ENCODE measurements at places on chromosomes 2 and 18.

GRCh38 chr2:184923751-184924150 is 325.4 kb downstream of the ZNF804A start:
- DNase-seq = no peak

GRCh38 chr18:35605686-35606417 is 24.3 kb downstream of the GALNT1 start:
- DNase-seq = no peak

- DNase-seq = no peak
Measured at GRCh38 chr2:239787538-239788050, 237.5 kb downstream of the NDUFA10 start.

GRCh38 chr2:169983506-169983905 is 156.3 kb downstream of the UBR3 start:
- DNase-seq = no peak

- DNase-seq = no peak
Measured at GRCh38 chr2:239399433-239399920, 1.3 kb downstream of the HDAC4 start.

DNA sequence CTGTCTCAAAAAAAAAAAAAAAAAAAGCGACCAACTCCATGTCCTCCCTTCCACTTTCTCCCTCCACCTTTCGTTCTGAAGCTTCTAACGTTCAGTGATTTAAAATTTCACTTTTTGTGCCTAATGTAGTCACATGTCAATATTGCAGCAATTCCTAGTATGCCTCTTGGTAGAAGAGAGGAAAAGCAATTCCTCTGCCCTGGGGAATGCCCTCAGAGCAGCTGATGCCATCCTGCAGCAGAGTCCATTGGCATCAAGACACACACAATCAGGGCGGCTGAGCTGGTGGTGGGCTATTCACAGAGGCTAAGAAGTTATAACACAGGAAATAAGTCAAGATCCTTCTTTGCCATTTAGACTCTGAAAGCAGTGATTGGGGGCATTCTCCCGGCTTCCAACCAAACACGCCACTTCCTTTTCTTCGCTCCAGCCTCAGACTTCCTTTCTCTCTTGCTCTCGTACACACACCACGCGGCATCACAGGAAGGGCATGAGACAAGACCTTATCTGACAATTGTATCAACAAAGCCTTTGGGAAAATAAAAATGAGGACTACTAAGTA is 71.9 kb downstream of the MOGAT1 start:
- no peak for DNase-seq

DNA sequence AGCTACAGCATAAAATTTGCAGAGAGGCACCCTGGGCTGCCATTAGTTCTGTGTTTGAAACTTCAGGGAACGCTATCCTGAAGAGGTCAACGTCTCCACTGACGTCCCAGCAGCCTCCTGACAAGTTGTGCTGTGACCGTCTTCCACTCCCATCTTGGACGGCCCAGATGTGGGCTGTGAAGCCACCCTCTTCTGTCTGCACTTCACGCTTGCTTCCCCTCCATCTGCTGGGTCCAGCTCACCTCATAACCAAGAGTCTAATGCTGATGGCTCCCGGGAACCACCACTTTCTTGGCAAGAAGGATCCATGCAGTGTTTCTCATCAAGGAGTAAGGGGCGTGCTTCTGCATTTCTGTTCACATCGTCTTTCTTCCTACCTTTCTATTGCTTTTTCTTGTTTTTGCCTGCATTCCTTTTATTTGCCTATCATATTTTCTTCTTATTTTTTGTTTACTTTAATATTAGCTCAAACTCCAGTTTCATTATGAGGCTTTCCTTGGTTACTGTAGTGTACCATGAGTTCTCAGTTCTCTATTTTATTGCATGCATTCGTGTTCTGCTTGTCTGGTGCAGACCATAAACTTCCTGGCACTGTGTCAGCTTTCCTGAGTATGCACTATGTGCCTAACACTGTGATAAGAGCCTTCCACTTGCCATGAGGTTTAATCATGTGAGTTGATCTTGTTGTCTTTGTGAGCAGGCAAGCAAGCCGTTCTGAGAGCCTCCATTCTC is 631.8 kb upstream of the RAB6C start:
- no peak for DNase-seq

DNA sequence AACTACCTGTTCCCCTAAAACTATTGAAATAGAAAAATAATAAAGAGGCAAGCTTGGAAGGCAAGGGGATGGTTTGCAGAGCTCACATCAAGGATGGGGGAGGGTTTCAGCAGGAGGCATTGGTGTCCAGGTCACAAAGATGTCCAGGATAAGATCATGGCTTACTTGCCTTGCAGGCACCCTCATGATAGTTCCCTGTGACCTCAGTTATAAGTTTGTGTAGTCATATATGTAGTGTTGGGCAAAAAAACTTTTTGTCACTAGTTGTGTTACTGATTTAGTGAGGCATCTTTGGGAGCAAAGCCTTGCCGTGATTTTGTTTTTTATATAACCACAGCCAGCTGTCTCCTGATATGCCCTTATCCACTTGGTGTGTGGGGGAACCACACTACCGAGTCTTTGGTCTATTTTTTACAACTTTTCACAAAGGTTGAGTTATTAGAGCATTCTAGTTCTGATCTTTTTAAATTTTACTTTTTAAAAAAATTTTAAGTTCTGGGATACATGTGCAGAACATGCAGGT is 53.3 kb downstream of the IL1R2 start:
- DNase-seq = no peak

DNA sequence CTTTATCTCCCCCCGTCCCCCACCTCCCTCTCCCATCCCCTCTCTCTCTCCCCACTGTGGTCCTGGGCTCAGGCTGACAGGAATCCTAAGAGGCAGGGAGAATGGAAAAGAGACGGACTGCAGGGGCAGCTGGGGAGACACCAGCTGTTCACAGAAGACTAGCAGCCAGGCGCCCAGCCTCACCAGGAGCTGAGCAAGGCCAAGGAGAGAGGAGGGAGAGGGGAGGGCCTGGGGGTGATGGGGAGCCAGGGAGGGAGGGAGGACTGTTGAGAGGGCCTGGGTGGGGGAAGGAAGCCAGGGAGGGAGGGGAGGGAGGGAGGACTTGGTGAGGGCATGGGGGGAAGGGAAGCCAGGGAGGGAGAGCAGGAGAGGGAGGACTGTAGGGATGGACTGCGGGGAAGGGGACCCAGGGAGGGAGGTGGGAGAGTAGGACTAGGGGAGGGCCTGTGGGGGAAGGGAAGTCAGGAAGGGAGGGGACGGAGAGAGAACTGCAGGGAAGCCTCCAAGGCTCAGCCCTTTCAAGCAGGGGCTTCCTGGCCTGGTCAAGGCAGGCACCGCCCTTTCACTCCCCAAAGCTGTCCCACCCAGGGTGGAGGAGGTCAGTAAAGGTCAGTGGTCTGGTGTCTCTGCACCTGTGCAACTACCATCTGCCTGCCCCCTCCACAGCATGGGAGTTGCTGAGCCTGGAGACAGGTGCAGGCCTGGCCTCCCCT is 517.7 kb upstream of the MYT1L start:
- no peak for DNase-seq

- DNase-seq = no peak
Measured at GRCh38 chr2:105919826-105920225, 175.1 kb downstream of the NCK2 start.

DNA sequence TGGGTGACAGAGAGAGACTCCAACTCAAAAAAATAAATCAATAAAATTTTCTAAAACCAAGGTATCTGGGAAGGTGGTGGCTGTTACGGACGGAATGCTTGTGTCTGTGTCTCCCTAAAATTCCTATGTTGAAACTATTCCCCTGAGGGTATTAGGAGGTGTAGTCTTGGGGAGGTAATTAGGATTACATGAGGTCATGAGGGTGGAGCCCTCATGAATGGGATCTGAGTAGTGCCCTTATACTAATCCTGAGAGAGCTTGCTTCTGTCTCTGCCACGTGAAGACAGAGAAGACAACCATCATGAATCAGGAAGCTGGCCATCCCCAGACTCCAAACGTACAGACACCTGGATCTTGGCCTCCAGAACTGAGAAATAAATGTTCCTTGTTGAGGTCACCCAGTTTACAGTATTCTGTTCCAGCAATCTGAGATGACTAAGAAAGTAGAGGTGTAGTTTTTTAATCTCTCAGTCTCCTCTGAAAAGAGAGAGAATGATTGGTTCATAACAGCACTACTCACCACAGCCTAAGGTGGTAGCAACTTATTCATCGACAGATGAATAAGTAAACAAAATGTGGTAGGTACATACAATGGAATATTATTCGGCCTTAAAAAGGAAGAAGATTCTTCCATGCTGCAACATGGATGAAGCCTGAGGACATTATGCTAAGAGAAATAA is 38.4 kb downstream of the TGFBRAP1 start:
- no peak for DNase-seq

DNA sequence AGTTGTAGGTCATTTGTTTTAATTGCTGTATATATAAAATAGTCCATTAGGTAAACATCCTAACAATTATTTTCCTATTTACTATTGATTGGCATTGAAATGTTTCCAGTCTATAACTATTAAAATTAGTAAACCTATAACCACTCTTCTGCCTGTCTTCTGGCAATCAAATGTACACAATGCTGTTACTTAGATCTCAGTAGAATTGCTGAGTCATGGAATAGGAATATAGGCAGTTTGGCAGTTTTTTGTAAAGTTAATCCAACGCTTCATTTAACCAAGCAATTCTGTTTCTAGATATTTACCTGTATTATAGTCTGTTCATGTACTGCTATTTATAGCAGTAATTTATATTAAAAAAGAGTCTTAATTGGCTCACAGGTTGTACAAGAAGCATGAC is 518.1 kb downstream of the DCDC2C start:
- no peak for DNase-seq
